ENCODE measurements at places on chromosomes 12 and 14.

DNA sequence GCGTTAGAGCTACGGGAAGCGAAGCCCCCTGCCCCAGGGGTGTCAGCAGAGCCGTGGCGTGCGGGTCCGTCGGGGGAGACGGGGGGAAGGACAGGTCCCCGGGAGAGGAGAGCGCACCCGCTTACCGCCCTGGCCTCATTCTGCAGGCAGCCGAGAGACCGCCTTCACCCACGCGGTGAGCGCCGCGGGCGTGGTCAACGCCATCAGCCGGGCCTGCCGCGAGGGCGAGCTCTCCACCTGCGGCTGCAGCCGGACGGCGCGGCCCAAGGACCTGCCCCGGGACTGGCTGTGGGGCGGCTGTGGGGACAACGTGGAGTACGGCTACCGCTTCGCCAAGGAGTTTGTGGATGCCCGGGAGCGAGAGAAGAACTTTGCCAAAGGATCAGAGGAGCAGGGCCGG, 10.5 kb downstream of the WNT5B start:
- DNase-seq, result no peak

DNA sequence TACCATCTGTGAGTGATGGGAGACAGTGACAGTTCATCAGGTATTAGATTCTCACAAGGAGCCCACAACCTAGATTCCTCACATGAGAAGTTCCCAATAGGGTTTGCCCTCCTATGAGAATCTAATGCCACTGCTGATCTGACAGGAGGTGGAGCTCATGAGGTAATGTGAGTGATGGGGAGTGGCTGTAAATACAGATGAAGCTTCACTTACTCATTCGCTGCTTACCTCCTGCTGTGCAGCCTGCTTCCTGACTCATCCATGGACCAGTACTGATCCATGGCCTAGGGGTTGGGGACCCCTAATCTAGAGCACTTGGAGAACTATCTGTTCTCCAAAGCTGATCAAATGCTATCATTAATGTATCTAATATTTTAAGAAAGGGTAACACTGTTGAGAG, 17.7 kb downstream of the CLEC2D start:
- DNase-seq, result no peak

DNA sequence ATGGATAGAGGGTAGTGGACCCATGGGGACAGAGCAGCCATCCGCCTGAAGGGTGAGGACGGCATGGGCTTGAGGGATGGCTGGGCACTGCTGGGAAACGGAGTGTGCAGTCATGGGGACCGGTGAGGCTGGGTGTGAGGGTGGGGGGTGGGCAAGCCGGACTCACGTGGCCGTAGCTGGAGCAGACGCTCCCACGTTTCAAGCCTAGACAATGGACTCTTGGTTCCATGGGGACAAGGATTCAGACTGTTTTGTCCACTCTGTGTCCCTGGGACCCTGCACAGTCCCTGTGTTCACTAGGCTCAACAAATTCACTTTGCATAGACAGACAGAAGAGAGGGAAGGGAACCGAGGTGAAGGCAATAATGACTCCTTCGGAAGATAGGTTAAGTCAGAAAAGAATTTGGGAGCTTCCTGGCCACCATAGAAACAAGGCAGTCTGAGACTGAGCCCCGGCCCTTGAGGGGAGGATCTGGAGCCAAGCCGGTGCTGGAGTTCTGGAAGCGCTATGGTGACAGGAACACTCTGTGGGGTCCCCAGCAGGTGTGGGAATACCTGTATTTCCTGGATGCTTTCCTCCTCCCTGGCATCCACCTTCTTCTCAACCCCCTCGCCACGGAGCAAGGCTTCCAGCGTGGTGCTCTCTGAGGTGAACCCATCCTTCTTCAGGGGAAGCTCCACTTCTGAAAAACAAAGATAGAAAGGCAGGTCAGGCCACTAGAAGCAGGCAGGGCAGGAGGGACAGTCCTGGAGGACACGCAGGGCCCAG, 162.5 kb downstream of the DPF3 start:
- no peak for DNase-seq

DNA sequence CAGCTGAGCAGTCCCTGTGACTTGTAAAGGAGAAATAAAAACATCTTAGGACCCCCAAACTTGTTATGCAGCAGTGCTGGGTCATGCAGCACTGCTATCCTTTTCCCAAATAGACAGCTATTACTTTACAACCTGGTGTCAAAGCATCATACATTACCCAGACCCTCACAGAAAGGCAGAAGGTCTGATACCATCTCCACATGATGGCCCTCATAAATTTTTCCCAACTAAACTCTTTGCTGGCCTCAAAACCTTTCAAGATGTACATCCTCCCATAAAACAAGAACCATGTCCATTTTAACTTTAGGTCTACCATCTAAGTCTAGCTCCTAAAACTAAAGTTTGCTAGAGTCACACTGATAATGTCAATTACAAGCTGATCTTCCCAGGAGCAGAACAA, 8.7 kb upstream of the RESF1 start:
- DNase-seq, result no peak

- no peak for DNase-seq
These were observed 553.6 kb upstream of the ATP2B1 start for GRCh38 chr12:90262251-90262650.

GRCh38 chr12:15717940-15718567, 71.1 kb downstream of the EPS8 start:
- DNase-seq, result no peak

- no peak for DNase-seq
These were observed 583.9 kb upstream of the TBX3 start for GRCh38 chr12:115267891-115268290.
